Tongue (tissue), 3 donors: ENCODE measurements at places on chromosomes 7 and 10.

GRCh38 chr7:98702021-98702420 is 84.9 kb downstream of the NPTX2 start:
- DNase-seq = no peak

- DNase-seq = no peak
Observed at GRCh38 chr10:63972949-63973827, 452.0 kb downstream of the REEP3 start.

- peak; percentile 46 for DNase-seq
Observed at GRCh38 chr7:129925416-129926002, 27.3 kb downstream of the UBE2H start.

- peak; percentile 66 for DNase-seq
Observed at GRCh38 chr10:79159785-79160184, 91.0 kb downstream of the ZMIZ1 start.

GRCh38 chr10:14691359-14691758 is 83.3 kb downstream of the FAM107B start:
- no peak for DNase-seq

- DNase-seq = no peak
Observed at GRCh38 chr10:113858541-113858940, 4.1 kb downstream of the NHLRC2 start.
